ENCODE measurements at places on chromosomes 12 and 14.

DNA sequence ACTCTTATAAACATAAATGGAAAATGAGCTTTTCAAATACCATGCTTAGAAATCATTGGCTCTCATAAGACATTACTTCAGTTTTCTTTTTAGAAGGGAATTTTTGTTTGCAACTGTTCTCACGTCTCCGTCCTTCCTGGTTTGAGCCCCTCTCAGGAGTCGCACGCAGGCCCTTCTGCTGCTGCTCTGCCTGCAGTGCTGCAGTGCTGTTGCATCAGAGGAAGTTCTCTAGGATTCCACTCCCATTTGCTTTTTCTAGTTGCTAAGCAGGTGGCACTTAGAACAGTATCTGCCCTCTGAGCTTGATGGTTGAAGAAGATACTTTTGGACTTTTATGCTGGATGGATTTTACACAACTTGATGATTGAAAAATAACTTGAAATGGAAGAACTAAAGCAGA is 70.8 kb downstream of the SCN8A start:
- no peak for DNase-seq

GRCh38 chr14:72740504-72740961 is 153.4 kb downstream of the DPF3 start:
- DNase-seq: no peak

DNA sequence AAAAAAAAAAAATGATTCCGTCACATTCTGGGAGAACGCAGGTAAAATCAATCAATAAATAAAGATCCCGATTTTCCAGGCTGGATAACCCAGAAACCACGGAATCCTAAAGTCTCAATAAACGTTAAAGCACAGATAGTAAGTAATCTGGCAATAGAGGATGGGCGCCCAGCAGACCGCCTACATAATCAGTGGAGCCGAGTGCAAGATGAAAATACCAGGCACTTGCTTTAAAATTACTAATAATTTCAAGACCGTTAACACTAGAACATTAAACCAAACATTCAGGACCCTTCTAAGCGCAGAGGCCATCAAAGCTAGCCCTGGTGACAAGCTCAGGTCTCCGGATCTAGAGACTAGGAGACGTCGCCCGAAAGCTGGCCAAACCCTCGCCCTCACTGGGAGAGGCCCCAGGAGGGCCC is 1.2 kb upstream of the DCAF11 start:
- no peak for DNase-seq

GRCh38 chr12:54240129-54240528 is 39.8 kb downstream of the CBX5 start:
- no peak for DNase-seq

GRCh38 chr14:61149896-61150295 is 131.2 kb downstream of the TMEM30B start:
- no peak for DNase-seq

DNA sequence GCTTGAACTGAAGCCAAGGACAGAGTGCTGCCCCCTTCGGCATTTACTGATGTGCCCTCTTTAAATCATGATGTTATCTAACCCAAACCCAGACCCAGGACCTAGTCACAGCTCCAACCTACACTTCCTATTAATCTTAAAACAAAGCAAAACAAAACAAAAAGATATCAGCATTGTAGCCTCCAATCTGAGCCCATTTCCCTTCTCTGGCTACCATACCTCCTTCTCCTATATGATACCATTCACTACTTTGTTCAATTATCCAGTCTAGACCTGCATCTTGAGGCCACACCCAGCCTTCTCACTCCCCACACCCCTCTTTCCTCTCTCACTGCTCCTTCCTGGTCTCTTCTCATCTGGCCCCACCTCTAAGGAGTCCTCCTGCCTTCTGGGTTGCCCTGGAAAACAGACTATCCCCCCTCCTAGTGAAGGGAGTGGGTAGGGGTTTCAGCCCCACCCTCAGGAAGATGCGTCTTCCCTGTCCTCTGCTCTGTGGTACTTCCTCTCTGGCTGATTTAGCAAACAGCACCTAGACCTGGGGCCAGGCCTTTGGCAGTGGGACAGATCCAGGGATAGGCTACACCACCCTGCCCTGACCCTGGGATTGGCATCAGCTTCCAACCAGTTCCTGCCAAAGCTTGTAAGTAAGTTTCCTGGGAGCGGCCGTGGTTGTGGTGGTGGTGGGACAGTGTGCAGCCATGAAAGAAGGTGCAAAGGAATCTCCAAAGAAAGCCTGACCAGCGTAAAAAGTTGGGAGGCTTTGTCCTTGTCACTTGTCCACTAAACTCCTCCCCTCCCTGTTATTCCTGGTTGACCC is 3.3 kb downstream of the LTB4R start:
- no peak for DNase-seq

- no peak for DNase-seq
Observed at GRCh38 chr12:121783766-121784165, 9.7 kb downstream of the RHOF start.

- no peak for DNase-seq
Observed at GRCh38 chr14:43003845-43004244, 1397.2 kb downstream of the LRFN5 start.

DNA sequence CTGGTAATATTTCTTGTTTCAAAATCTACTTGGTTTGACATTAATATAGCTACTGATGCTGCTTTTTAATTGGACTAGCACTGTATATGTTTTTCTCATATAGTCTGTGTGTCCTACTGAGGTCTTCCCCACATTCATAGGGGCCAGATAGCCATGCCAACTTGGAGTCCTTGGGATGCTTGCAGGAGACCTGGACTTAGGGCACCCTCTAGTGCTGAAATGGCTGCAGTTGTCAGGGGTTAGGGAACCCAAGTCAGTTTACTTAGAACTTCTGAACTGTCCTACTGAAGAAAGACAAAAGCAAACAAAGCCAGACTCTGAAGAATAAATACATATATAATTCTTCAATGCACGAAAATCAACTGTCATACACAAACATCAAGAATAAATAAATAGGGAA is 279.9 kb upstream of the SYT1 start:
- DNase-seq: no peak
